Temporal lobe (tissue), 4 donors: ENCODE measurements at places on chromosomes 2 and 18. TPM values are rescaled to one million over a fixed set of nuclear protein-coding genes. Genes with fewer than 3 reads are reported as not detected.

The COLEC12 gene
- 13.8 TPM for total RNA-seq

The TCF23 gene
- not detected for total RNA-seq

The HOXD13 gene
- total RNA-seq: not detected

The EVX2 gene
- total RNA-seq: not detected

The COX5B gene
- 134 TPM for total RNA-seq
